ENCODE measurements at places on chromosomes 13 and 19.
A peak's percentile ranks its signal among the peaks of the same experiment; 100 is the strongest.

GRCh38 chr19:6088602-6089049 is 21.7 kb downstream of the RFX2 start:
- DNase-seq = no peak

- no peak for DNase-seq
These were observed 16.1 kb upstream of the MADCAM1 start for GRCh38 chr19:480016-480855.

- no peak for DNase-seq
These were observed 34.7 kb upstream of the ESD start for GRCh38 chr13:46831588-46832194.

- DNase-seq = no peak
These were observed 19.2 kb downstream of the NAXD start for GRCh38 chr13:110634558-110634957.

- DNase-seq = no peak
These were observed 59.7 kb downstream of the SIPA1L3 start for GRCh38 chr19:37966662-37967231.

DNA sequence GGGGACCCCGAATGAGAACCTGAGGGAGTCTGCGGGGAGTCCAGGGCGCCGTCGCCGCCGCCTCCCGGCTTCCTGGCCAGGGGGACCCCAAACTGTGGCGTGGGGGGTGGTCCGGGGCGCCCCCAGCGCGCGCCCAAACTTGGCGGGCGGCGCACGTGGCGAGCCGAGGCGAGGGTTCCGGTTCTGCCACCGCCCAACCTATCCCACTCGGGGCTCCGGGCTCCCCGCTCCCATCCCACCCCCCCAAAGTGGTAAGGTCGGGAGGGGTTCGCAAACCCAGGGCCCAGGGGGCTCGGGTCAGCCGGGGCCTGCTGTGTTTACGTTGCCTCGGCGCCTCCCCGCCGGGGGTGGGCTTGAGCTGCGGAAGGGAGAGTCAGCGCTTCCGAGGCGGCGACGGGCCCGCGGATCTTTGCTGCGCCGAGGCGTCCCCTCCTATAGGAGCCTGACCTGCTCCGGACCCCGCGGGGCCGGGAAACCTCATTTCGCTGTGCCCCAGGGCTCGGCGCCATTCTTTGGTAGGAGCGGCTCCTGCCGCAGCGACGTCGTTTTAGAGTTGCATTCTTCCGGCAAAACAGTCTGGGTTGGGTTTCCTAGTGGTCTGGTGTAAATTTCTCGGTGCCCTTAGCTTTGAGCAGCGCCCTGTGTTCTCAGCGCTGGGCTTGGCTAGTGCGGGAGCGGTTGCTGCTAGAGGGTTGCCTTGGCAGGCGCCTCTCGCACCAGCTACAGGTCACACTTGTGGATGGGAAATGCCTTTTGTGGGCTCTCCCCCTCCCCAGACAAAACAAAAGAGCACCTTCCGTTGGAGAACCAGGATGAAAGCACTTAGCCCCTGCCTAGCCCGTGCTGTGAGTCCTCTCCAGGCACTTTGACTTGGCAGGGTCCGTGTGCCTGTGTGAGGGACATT is 1.2 kb downstream of the DAZAP1 start:
- peak; percentile 27 for DNase-seq

- no peak for DNase-seq
These were observed 546.6 kb downstream of the DACH1 start for GRCh38 chr13:71320452-71320851.

- no peak for DNase-seq
These were observed 21.8 kb upstream of the NAXD start for GRCh38 chr13:110593430-110594130.

GRCh38 chr19:56155124-56155687 is 14.1 kb downstream of the ZNF444 start:
- no peak for DNase-seq

DNA sequence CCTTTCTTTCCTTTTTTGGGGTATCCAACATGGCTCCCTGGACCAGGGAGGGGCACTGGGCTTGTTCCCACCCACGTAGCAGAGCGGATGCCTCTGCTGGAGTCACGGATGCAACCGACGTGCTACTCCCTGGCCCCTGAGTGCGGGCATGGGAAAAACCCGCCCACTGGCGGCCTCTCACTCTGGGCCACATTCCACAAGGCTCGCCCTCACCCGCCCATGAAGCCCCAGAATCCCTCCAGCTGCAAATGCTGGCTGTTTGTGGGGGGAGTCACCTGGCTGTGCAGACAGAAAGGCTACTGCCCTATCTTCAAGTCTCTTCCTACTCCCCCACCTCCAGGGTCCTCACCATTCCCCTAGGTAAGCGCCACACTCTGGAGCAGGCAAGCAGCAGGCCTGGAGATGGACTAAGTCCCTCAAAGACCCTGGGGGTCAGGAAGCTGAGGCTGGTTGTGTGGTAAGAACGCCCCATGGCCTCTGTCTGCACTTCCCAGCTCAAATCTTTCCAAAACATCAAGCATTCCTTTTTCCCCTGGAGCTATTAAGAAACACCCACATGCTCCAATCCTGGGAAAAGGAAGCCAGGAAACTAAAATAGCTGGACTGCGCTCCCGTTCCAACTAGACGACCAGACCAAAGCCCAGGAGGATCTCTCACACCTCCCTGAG is 17.9 kb upstream of the EPHX3 start:
- DNase-seq = no peak

- DNase-seq = no peak
These were observed 2.3 kb downstream of the ZSCAN5A start for GRCh38 chr19:56312342-56312741.

GRCh38 chr13:75219479-75220237 is 262.3 kb downstream of the TBC1D4 start:
- DNase-seq = peak; percentile 87

- DNase-seq = no peak
These were observed 48.4 kb upstream of the CACNA1A start for GRCh38 chr19:13554506-13555240.

GRCh38 chr13:95153647-95154412 is 147.4 kb downstream of the ABCC4 start:
- DNase-seq = no peak

GRCh38 chr13:98910501-98910951 is 67.3 kb downstream of the DOCK9 start:
- DNase-seq = no peak

DNA sequence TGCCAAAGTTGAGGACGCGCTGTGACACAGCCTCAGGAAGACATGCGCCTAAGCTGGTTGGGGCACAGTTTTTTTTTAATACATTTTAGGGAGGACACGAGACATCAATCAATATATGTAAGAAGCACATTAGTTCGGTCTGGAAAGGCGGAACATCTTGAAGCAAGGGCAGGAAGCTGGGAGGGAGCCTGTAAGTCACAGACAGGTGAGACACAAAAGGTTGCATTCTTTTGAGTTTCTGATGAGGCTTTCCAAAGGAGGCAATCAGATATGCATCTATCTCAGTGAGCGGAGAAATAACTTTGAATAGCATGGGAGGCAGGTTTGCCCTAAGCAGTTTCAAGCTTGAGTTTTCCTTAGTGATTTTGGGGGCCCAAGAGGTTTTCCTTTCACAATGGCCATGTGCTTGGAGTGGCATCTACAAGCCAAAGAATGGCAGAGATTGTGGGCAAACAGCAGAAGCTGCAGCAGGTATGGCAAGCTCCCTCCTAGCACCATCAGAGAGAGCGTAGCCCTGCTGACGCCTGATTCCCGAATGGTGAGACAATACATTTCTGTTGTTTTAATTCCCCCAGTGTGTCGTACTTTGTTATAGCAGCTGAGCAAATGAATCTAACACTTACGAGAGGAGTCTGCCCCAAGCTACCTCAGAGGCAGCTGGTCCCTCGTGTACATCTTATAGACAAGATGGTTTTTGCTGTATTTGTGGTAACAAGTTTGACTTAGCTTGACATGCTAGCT is 99.5 kb upstream of the TMTC4 start:
- no peak for DNase-seq

DNA sequence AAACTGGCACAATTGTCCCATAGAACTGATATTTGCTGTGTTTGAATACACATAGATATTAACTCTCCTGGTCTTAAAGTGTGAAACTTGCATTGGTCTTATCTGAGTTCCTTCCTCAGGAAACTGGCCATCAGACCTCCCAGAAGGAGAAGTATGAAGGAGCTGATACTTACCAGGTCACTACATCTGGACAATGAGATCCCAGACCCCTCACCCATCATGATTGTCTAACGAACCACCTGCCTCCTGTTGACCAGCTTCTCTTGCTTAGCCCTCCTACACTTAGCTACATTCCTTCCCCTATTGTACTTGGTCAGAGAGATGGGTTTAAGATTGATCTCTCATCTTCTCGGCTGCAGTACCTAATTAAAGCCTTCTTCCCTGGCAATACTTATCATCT is 413.3 kb downstream of the KCTD12 start:
- DNase-seq = no peak

DNA sequence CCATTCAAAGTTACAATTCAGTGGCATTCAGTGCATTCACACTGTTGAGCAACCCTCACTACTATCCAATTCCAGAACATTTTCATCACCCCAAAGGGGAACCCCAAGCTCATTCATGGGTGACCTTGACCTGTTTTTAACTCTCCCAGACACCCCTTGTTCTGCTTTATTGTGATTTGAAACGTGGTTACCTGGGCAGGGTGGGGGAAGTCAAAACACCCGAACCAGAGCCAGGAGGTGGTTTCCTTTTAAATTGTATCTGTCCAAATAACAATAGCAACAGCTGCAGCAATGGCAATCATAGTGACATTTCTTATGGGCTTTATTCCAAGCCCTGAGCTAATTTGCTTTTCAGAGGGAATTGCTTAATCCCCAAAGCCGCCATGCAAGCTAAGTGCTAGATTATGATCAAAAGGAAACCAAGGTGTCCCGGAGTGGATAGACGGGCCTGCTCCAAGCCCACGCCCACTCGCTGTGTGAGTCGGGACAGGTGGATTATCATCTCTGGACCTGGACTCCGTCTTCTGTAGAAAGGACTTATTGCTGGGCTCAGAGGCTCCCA is 6.1 kb downstream of the PTGIR start:
- DNase-seq = no peak

DNA sequence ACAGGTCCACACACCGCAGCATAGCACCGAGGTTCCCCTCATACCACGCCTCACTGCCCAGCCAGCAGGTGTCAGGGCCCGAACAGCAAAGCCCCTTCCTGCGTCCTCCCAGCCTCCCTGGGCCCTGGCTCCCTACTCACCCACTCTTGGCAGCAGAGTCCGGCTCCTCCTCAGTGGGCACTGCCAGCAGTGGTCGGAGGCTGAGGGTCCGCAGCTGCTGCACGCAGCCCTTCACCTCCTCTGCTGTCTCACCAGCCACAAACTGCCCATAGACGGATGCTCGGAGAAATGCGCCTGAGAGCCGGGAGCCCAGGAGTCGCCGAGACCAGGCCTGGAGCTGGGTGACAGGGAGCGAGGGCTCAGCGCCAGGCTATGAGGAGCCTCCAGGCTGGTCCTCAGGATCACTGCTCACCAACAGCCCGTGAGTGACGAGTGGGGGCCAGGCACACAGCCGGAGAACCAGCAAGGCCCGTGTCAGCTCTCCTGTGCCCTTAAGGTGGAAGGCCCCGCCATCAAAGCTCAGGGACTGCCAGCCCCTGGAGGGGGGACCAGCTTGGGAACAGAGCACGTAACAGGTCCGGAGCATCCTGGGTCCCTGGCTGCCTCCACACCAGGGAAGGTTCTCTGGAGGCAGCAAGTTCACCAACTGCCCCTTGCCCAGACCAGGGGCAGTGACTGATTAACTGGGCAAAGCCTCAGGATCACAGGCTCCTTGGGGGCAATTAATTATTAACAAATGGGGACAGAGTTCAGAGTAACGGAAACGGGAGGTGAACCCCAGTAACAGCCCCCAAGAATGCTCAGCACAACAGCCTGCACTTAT is at the start of gene PRODH2:
Gene PRODH2, minus strand, starts transcription at position 626 of the 823 bp plus-strand sequence. Its CDS starts 40 bp downstream, at position 586.
- DNase-seq = no peak

- DNase-seq = no peak
These were observed 550.3 kb downstream of the GPC6 start for GRCh38 chr13:93776936-93777335.

All from stimulated activated CD4-positive, alpha-beta T cell treated with anti-CD3 and anti-CD28 coated beads, Interleukin-15, amount 100 ng/mL, for 1 hour (primary cell).